ENCODE measurements at places on chromosomes 12 and 14. TPM values are rescaled to one million over a fixed set of nuclear protein-coding genes. Genes with fewer than 3 reads are reported as not detected.

Gene CCDC177
- polyA plus RNA-seq, result 0.07 TPM

Gene FAR2
- polyA plus RNA-seq, result 18.1 TPM

Gene NELL2
- 99.9 TPM for polyA plus RNA-seq

Gene ADAM20
- polyA plus RNA-seq, result 0.06 TPM

Gene SINHCAF
- 72.5 TPM for polyA plus RNA-seq

Gene VWF
- 13.8 TPM for polyA plus RNA-seq

GRCh38 chr12:31203261-31203660, 122.7 kb downstream of the SINHCAF start:
- no peaks in the 10 kb centered on the region for H3K36me3 ChIP-seq
- no peaks in the 10 kb centered on the region for H3K4me1 ChIP-seq
- no peak overlapping the region for H3K4me3 ChIP-seq
- no peaks in the 10 kb centered on the region for H3K27me3 ChIP-seq

DNA sequence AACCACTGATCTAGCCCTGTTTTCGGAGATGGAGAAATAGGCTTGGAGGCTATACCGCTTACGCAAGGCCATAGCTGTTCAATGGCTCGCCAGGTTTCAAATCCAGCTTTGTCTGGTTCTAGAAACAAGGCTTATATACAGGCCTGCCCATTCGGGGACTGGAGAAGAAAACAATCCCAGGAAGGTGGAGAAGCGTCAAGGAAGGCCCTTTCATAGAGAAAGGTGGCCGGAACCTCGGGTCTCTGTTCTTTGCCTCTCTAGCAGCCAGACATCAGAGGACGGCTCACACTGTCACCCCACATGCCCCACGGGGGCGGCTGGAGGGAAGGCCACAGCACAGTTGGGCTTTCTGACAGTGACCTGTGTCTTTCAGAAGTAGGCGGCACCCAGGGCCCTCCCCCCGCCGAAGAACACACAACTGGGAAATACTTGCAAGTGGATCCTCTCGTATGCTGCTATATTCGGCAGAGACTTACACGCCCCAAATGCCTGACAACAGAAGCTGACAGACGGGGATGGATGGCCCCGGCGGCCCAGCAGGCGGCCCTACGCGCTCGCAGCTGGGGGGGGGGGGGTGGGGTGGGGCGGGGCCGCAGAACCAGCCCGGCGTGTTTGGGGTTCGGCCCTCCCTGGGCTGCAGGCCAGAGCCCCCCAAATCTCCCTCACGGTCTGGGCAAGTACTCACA, 4.5 kb upstream of the SETD1B start:
- H3K4me3 ChIP-seq, result peak overlapping the region; percentile 54
- peaks cover 44% of the 10 kb centered on the region for H3K4me1 ChIP-seq
- peaks cover 18% of the 10 kb centered on the region for H3K36me3 ChIP-seq

DNA sequence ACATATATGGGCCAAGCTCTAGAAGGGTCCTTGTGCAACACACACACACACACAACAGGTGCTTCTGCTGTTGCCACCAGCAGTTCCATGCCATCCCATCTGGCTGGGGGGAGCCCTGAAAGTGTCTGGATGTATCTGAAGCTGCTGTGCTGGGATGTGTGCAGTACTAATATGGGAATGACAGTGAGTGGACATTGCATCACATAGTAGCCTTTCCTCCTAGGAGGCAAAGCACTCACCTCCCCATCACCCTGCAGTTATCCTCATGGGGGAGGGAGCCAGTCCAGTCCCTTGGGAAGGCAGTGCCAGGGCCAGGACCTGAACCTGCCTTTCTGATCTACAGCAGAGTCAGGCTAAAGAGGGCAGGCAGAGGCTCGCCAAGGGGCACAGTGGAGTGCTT, 208.9 kb downstream of the CACNA1C start:
- H3K4me1 ChIP-seq, result peaks cover 13% of the 10 kb centered on the region
- H3K27me3 ChIP-seq, result no peaks in the 10 kb centered on the region
- DNase-seq, result no peak
- no peak overlapping the region for H3K4me3 ChIP-seq
- H3K27ac ChIP-seq, result no peak overlapping the region

- H3K27me3 ChIP-seq, result no peaks in the 10 kb centered on the region
- no peaks in the 10 kb centered on the region for H3K4me1 ChIP-seq
- no peak for DNase-seq
- no peak overlapping the region for H3K27ac ChIP-seq
- no peaks in the 10 kb centered on the region for H3K36me3 ChIP-seq
- no peak overlapping the region for H3K4me3 ChIP-seq
Observed at GRCh38 chr12:65854629-65855028, 30.3 kb downstream of the HMGA2 start.

DNA sequence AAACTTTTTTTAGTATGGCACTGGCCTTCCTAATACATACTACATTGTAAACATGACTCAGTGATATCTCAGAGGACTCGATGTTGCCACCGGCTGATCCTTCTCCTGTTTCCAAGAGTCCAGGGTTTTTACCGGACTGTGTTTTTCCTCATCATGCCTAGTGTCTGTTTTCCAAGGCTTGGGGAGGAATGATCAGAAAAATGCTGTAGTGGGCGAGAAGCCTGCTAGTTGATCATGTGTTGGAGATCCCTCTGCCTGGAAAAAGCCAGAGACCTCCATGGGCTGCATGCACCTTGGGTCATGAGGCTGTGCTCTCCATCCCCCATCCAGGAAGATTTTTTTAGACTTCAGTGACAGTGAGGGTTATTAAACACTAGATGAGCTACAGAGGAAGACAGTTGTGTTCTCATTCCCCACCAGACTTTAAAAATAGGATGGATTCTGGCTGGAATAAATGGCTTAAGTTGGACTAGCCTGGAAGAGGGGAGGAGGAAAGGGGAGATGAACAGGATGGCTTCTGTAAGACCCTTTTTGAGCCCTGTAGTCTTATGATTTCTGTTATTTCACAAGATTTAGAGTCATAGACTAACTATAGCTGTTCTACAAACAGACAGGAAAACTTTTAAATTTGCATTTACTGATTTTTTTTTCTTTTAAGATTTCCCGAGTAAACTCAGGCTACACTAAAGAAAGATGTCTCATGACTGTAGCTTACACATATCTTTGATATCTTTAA, 145.7 kb downstream of the SAMD4A start:
- no peak overlapping the region for H3K27ac ChIP-seq
- no peak for DNase-seq
- no peak overlapping the region for H3K4me3 ChIP-seq
- no peaks in the 10 kb centered on the region for H3K4me1 ChIP-seq
- H3K36me3 ChIP-seq, result no peaks in the 10 kb centered on the region

DNA sequence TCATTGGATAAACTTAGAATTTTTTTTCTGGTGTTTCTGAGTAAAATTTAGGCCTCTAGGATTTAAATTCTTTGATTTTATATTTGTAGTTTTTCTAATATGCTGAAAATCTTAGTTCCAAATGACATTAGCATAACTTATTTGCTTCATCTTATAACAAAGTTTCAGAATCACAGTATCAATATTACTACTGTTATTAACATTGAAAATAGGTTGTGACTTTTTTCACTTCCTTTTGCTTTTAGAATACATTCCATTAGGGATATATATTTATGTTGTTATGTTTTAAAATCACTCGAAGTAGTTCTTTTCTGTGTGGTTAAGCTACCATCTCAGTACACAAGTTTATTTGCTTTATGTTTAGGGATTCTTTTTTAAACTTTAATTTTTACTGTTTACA, 12.8 kb downstream of the RAB3IP start:
- H3K4me3 ChIP-seq, result no peak overlapping the region
- H3K27me3 ChIP-seq, result no peaks in the 10 kb centered on the region
- H3K4me1 ChIP-seq, result no peaks in the 10 kb centered on the region
- DNase-seq, result no peak

- DNase-seq, result no peak
- no peaks in the 10 kb centered on the region for H3K27me3 ChIP-seq
- no peaks in the 10 kb centered on the region for H3K36me3 ChIP-seq
Observed at GRCh38 chr12:76220980-76221379, 127.2 kb downstream of the BBS10 start.

DNA sequence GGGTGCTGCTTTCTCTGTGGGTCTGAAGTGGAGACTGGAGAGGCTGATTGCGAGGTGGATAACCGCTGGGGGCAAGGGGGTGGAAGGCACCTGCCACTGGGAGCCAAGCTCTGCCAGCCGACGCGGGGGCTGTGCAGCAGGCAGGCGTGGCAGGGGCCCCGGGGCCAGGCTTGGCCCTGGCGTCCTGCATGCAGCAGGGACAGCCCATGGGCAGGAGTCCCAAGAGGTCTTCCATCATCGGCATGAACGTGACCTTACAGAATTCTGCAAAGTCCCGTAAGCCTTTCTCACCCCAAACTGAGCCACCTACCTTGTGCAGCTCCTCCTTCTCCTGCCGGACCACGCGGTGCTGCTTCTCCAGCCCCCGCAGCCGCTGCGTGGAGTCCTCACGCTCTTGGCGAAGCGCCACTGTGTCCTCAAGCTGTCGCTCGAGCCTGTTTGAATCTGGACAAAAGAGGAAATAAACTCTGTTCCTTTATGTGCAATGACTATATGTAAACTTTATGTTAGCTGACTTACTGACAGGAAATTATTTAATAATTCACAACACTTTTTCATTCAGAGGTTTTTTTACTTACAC, 51.3 kb downstream of the AMN start:
- no peaks in the 10 kb centered on the region for H3K27me3 ChIP-seq
- H3K4me3 ChIP-seq, result no peak overlapping the region
- H3K36me3 ChIP-seq, result peaks cover 88% of the 10 kb centered on the region
- DNase-seq, result no peak

DNA sequence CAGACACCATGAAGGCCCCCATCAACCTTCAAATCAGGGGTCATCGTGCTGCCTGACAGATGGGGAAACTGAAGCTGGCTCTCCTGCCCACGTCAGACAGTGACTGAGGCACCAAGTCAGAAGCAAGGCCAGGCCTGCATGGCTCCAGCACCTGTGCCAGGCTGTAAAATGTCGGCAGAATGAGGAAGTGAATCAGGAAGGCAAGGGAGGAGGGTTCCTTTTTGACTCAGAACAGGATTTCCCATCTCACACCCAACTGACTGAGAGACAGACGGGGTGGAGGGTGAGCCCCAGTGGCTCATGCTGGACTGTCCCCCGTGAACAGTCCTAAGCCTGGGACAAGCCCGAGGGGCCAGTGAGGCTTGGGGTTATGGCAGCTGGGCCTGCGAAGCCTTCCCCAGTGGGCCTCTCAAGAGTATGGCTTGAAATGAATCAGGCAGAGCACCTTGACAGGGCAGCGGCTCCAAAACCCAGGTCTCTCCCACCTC, 20.9 kb downstream of the SYNE3 start:
- peaks cover 13% of the 10 kb centered on the region for H3K4me1 ChIP-seq
- no peak for DNase-seq
- no peaks in the 10 kb centered on the region for H3K36me3 ChIP-seq
- no peak overlapping the region for H3K4me3 ChIP-seq
- no peak overlapping the region for H3K27ac ChIP-seq

- no peak overlapping the region for H3K4me3 ChIP-seq
- no peak overlapping the region for H3K27ac ChIP-seq
- H3K4me1 ChIP-seq, result no peaks in the 10 kb centered on the region
- H3K27me3 ChIP-seq, result no peaks in the 10 kb centered on the region
Observed at GRCh38 chr12:113208041-113208934, 13.0 kb upstream of the TPCN1 start.

DNA sequence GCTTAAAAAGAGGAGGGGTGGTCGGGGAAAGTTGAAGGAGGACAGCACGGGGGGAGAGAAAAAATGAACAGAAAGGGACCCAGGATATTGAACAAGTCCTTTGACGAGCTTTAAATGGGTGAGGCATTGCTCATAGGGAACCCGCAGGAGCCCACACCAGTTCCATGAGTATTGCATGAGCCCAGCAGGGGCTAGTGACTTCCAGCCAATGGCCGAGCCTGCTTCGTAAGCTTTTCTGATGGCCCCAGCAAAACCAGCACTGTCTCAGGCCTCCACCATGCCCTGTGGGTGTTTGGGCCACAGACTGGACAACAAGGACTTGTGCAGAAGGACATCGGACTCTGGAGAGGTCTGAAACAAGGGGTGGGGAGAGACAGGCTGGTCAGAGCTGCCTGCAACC, 109.5 kb downstream of the ZFP36L1 start:
- no peaks in the 10 kb centered on the region for H3K36me3 ChIP-seq
- H3K4me1 ChIP-seq, result peaks cover 49% of the 10 kb centered on the region
- no peak overlapping the region for H3K4me3 ChIP-seq

DNA sequence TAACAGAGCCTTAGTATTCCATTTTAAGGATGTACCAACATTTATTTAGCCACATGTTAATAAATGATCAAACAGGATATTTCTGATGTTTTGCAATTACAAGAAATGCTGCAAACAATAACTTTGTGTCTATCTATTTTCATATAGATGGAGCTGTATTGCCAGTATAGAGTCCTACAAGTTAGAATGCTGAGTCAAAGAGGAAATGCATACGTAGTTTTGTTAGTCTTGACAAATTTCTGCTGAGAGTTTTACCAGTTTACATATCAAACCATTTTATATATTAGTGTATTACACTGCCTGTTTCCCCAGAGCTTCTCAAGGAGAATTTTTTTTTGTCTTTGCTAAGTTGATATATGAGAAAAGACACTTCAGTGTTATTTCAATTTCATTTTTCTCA, 541.7 kb downstream of the SLC16A7 start:
- DNase-seq, result no peak
- no peak overlapping the region for H3K27ac ChIP-seq
- H3K36me3 ChIP-seq, result no peaks in the 10 kb centered on the region
- H3K27me3 ChIP-seq, result no peaks in the 10 kb centered on the region
- no peaks in the 10 kb centered on the region for H3K4me1 ChIP-seq

GRCh38 chr14:95141684-95142083, 15.6 kb downstream of the DICER1 start:
- H3K36me3 ChIP-seq, result no peaks in the 10 kb centered on the region
- no peak overlapping the region for H3K4me3 ChIP-seq
- no peak for DNase-seq
- H3K4me1 ChIP-seq, result no peaks in the 10 kb centered on the region
- no peaks in the 10 kb centered on the region for H3K27me3 ChIP-seq
- no peak overlapping the region for H3K27ac ChIP-seq

DNA sequence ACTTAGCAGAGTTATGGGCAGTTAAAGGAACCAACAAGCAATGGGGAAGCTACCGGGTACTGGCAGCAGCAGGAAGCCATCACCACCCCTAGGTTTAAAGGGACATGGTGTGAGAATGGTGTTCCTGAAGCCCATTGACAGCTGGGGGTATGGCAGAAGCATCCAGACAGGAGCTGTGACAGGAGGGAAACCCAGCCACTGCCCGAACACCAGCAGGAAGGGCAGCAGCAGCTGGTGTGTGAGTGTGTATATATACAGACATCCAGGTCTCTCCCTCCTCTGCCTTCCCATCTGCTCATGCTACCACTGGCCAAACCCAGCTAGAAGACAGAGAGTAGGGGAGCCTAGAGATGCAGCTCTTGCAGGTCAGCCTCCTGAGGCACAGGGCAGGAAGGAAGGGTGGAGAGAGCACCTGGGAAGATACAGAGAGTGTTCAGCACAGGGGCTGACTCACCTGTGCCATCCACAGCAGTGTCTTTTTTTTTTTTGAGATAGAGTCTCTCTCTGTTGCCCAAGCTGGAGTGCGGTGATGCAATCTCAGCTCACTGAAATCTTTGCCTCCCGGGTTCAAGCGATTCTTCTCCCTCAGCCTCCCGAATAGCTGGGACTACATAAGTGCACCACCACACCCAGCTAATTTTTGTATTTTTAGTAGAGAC, 9.2 kb upstream of the ADCK1 start:
- H3K4me3 ChIP-seq, result no peak overlapping the region
- H3K36me3 ChIP-seq, result no peaks in the 10 kb centered on the region
- no peak for DNase-seq
- H3K27me3 ChIP-seq, result no peaks in the 10 kb centered on the region
- H3K4me1 ChIP-seq, result peaks cover 5% of the 10 kb centered on the region
- no peak overlapping the region for H3K27ac ChIP-seq

- no peak for DNase-seq
- no peaks in the 10 kb centered on the region for H3K4me1 ChIP-seq
- no peaks in the 10 kb centered on the region for H3K36me3 ChIP-seq
- H3K27ac ChIP-seq, result no peak overlapping the region
Observed at GRCh38 chr14:79491161-79491560, 720.1 kb downstream of the DIO2 start.

All from large intestine (tissue), 12 donors.